ENCODE measurements at places on chromosomes 6 and 20. TPM values are rescaled to one million over a fixed set of nuclear protein-coding genes. Genes with fewer than 3 reads are reported as not detected.

DNA sequence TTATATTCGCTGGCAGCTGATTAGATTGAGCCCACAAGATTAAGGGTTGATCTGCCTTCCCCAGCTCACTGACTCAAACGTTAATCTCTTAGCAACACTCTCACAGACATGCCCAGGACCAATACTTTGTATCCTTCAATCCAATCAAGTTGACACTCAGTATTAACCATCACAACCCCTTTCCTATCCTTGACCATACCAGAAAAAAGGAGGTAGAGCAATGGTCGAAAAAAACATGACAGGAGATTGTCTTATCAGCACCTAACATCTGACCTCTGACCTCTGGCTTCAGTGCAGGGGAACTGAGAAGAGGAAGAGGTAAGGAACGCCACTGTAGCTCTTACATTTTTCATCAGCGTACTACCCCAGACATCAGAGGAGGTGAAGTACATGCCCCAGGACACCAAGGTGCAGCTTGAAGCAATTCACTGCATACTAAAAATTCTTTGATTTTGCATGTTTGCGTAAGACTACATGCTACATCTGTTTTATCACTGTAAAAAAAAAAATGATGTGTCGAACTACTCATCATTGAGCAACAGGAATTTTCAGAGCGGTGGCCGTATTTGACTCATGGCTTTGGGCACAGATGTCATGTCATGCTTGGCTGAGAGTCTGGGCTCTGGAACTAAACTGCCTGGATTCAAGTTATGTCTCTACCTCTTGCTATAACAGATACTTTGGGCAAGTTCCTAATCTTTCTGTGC, 188.0 kb upstream of the TAB2 start:
- peak; percentile 86 for DNase-seq

GRCh38 chr6:169316651-169317050, 63.0 kb upstream of the THBS2 start:
- peak; percentile 68 for DNase-seq

DNA sequence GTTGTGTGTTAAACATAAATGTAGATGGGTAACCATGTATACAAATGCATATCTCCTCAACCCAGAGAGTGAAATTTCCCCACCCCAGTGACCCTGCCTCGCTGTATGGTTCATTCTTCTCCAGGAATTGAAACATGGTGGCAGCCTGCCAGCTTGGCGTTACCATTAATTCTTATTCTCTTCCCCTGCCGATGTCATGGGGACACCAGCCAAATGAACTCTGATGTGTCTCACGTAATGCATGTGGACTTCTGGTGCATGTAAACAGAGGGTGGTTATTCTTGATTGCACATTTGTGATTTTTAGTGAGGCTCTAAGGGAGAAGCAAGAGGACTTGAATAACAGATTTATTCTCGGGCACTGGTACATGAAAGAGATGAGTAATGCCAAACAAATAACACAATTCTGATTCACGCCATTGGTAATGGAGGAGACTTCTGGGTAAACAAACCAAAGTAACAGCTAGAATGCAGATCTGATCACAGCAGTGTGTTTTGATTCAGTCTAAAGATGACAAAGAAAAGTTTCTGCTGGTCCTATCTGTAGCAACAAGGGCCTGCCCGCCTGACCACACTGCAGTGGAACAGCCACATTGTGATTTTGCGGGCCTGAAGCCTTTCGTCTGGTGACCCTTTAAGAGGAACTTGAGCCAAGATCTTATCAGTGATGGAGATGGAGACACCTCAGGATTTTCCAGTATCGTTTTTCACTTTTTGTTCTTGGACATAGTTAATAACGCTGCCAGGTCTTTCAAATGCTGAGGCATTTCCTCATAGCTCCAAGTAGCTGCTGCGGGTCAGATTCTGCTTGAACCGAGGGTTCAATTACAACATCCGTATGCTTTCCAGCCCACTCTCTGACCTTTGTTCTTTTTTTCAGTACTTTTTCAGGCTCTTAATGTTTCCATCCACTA, 171.8 kb upstream of the AKAP12 start:
- peak; percentile 93 for DNase-seq

The PDE7B gene
- 4.9 TPM for total RNA-seq

The TULP1 gene
- not detected for total RNA-seq

DNA sequence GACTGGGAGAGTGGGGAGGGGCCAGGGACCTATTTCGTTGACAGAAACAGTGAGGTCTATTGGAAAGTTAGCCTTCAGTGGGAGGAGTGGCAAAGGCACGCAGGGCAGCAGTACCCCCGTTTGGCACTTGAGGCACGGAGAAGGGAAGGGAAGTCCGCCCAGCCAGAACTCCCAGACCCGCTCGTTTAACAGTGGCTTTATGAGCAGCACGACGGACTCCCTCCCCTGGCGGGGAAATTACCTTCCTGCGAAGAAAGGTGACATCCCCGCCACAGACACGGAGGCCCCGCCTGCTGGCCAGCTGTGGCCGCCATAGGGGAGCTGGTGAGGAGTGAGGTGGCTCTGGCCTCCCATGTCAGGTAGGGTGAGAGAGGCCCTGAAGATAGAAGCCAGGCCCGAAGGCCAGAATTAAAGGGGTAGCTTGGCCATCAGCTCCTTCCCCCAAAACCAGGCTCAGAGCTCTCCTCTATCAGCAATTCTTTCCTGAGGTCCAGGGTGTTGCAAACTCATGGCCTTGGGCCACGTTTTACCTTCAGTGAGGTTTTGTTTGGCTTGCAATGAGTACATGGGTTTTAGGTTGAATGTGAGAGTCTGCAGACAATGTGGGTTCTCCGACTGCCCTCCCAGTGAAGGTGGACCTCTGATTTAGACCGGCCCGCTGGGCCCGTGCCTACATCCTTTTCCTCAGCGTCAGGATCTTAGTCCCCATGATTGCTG, 123.7 kb downstream of the MRPL14 start:
- DNase-seq = no peak

Data from RPMI7951 (cell line).